ENCODE measurements at places on chromosomes 7 and 10. TPM values are rescaled to one million over a fixed set of nuclear protein-coding genes. Genes with fewer than 3 reads are reported as not detected.

Gene AHR
- polyA plus RNA-seq, result 33.6 TPM

Gene GUSB
- polyA plus RNA-seq, result 77.8 TPM

- DNase-seq, result no peak
Measured at GRCh38 chr7:67857698-67858097, 861.1 kb downstream of the TYW1 start.

DNA sequence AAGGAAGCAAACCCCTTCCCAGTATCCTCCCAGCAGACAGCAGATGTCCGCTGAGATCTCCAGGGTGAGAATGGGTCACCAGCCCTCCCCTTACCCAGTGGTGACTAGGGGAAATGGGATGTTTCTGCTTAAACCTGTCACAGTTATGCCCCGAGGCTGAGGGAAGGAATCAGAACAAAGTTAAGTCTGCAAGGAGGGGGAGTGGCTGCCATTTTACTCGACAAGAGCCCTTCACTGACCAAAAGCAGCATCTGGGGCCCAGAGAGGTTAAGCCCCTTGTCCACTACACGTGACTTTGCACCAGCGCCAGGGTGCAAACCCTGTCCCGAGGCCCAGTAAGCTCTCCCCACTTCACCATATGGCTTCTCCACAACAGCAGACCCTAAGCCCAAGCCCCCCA lies 4.6 kb upstream of the NANOS1 start:
- no peak for DNase-seq

GRCh38 chr7:132810561-132810960 lies 234.3 kb upstream of the PLXNA4 start:
- DNase-seq, result no peak
